ENCODE measurements at places on chromosomes 2 and 18. TPM values are rescaled to one million over a fixed set of nuclear protein-coding genes. Genes with fewer than 3 reads are reported as not detected.

DNA sequence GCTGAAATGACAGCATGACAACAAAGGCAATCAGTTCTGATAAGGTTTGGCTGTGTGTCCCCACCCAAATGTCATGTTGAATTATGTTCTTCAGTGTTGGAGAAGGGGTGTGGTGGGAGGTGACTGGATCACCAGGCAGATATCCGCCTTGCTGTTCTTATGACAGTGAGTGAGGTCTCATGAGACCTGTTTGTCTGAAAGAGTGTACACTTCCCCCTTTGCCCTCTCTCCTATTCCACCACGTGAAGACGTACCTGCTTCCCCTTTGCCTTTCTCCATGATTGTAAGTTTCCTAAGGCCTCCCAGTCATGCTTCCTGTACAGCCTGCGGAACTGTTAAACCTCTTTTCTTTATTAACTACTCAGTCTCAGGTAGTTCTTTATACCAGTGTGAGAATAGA is 553.0 kb downstream of the DCDC2C start:
- no peak for DNase-seq

- no peak for DNase-seq
Measured at GRCh38 chr18:62586781-62587487, 64.1 kb downstream of the ZCCHC2 start.

DNA sequence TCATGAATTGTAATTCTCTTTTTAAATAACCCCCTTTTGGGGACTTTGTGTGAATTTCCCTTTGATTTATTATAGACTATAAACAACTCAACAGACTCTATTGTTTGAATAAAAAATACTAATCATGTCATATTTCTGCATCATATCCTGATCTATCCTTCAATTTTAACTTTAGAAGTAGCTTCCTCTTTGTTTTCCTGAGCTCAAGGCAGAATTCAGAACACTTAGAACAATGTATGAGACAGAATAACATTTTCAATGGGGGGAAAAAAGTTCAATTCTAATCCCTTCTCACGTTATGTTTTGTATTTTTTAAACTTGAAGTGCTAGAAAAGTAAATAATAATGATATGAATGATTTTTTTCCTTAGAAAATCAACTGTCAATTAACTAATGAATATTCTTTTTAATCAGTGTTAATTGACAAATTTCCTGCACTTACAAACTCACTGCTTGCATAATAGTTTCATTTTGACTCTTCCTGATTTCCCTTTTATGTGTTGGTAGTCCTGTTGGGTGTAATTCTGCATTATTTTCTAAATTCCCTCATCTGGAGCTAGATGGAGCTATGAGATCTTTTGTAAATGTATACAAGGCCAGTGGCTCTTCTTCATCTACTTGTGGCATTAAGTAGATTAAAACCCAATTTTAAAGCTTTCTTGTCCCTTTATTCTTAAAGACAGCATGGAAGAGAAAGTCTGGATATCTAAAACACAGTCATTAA is 326.1 kb downstream of the PARD3B start:
- peak; percentile 86 for DNase-seq

DNA sequence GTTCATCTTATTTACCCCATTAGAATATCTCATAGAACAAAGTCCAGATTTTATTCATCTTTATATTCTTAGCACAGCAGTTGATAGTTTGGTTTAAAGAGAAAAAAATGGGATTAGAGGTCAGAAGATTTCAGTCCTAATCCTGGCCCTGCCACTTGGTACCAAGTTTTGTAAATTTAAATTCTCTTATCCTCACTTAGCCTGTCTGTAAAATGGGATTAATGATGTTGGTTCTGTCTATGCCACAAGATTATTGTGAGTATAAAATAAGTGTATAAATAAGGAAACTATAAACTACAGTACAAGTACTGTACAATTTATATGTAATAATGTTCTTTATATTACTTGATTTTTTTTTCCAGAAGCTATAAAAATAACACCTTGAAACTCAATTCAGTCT is 17.1 kb upstream of the DRC1 start:
- no peak for DNase-seq

GRCh38 chr2:109615637-109616144 is 1.5 kb downstream of the SOWAHC start:
- no peak for DNase-seq

DNA sequence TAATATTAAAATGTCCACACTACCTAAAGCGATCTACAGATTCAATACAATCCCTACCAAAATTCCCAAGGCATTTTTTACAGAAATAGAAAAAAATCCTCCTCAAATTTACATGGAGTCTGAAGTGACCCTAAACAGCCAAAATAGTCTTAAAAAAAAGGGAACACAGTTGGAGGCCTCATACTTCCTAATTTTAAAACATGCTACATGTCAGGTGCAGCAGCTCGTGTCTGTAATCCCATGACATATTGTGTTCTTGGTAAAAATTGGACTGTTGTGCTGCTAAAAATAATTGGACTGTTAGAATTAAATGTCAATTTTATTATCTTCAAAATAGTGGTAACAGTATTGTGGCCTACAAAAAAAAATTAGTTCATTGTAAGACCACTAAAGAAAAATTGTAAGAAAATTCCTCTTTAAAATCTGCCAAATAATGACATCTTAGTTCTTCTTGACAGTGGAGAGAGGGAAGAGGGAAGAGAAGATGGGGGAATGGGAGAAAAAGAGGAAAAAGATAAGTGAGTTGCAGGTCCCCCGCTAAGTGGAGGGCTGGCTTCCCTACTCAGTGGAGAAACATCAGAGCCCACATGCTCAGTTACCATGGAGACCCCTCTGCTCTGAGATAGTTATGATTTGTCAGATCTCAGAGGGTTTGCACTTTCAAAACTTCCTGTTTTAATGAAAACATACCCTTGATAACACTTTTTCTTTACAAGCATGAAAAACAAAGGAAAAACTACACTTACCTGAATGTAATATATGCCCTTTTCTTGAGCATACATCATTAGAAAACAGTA is 46.5 kb downstream of the UNC50 start:
- peak; percentile 52 for DNase-seq

DNA sequence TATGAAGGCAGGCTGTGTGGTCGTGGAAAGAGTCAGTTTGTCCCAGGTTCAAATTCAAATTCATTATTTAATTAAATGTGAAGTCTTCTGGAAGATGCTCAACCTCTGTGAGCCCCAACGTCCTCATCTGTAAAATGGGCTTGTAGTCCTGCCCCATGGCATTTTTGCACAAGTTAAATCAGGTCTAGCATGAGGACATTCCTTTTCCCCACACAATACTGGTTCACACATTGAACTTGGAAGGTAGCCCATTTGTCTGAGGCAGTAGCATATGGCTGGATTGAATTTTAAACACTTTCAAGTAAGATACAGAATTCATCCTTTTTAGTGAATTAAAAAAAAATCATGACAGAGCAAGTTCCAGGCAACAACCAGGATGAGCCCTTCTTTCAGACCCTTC is 665.4 kb upstream of the HS6ST1 start:
- no peak for DNase-seq

DNA sequence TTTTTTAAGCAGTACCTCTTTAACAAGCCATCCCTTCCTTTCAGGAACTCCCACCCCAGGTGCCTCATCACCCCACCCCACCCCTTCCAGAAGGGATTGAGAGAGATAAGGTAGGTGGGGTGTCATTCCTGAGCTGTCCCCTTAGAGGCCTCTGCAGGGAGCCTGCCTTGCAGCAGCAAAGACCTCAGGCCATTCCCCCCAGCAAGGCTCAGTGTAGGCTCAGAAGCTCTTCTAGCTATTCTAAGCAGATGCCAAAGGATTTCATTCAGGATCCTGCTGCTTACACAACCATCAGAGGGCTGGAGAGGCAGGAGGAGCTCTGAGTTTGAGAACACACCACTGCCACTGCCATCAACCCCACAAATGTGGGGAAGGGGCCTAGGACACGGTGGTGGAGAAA is 5.8 kb upstream of the FIGLA start:
- DNase-seq, result no peak

DNA sequence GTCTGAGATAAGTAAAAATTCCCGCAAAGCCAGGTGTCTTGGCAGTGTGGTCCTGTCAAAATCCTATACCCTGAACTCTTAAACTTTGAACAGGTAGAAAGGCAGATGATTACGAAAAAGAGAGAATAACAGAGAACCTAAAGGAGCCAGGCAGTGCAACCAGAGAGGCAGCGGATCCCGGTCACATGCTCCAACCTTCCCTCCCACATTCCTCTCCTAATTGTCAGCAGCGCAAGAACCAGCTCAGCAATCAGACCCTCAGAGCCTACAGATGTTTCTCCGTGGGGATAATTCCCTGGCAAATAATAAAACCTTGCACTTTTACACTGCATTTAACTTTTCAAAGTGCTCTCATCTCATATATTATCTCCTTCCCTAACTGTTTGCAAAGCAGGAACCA is 124.8 kb downstream of the EPHA4 start:
- no peak for DNase-seq

GRCh38 chr2:42328148-42328833 is 32.7 kb downstream of the COX7A2L start:
- DNase-seq, result peak; percentile 64

DNA sequence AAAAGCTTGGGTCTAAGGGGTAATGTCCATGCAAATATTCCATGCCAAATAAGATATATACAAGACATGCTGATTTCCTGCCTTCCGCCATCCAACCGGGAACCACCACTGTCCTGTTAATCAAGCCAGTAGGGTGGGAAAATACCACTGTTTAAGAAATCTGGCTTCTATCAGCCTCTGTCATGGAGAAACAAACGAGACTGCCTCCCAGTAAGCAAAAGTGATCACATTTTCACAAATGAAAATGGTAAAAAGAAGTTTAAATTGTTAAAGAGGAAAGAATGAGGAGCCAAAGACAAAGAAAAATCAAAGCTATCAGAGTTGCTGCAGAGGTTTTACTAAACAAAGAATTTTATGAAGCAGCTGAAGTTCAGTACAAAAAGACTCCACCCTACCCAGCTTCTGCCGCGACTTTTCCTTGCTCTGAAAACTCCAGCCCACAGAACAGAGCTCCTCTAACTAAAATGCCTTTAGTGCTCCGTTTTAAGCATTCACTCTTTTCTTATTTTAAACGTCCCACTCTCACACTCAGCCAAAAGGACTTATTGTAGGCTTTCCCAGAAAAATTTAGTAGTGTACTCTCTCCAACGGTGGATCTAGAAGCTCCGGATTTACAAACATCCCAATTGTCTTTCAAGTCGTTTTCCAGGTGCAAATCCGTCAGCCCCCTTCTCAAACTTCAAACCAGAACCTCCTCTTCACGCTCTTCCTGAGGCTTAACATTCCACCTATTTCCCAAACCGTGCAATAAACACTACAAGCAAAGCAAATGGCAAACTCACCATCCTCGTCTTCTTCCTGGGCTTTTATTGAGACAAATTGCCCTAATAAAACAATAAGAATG is 613 bp downstream of the COL5A2 start:
- peak; percentile 67 for DNase-seq

GRCh38 chr2:15311201-15311907 is 249.8 kb downstream of the NBAS start:
- no peak for DNase-seq

GRCh38 chr2:68594041-68594440 is 49.3 kb upstream of the PROKR1 start:
- DNase-seq, result no peak

DNA sequence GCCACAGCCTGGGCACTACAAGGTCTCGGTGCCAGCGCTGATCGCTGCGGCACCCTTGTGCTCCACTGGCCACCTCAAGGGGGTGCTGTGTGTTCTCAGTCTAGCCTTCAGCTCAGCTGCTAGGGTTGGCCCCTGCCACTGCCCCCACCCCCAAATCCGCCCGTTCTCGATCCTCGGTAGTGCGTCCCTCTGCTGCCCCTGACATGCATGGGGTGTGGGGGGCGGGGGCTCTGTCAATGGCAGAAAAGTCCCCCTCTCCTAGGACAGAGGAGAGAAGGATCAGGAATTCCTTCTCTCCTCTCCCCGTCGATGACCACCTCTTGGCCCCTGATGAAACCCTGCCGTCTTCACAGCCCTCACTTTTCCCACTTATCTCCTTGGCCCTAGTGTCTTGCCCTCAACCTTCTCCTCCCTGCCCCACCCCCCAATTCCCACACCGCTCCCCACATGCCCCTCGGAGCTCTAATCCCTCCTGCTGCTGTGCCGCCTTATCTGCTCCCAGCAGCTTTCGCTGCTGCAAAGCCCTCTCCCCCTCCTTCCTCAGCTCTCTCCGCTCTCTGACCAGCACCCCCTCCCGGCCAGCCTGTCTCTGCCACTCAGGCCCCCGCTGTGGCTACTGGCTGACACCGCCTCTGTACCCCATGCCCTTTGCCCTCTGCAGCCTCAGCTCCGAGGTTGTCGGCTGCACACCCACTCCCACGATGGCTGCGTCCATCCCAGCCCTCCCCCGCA is 4.3 kb upstream of the ASIC4 start:
- peak; percentile 64 for DNase-seq

- no peak for DNase-seq
Measured at GRCh38 chr18:62412231-62412979, 87.3 kb downstream of the TNFRSF11A start.

DNA sequence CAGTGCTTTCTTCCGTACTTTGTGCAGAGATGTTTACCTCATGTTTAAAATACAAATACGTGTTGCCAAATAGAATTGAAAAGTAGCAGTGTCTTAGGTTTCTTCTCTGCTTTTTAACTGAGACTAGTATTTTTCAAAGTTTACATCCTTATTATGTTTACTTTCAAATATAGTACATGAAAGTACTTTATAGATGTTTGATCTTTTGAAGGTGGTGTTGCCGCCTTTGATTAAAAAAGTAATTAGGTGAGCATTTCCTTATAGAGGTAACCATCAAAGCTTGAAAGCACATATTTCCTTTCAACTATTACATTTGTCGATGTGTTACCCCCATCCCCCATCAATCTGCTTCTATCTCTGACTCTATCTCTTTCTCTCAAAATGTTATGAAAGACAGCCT is 87.0 kb downstream of the CERS6 start:
- DNase-seq, result no peak

- DNase-seq, result no peak
Measured at GRCh38 chr2:127108090-127108523, 1.2 kb upstream of the BIN1 start.

DNA sequence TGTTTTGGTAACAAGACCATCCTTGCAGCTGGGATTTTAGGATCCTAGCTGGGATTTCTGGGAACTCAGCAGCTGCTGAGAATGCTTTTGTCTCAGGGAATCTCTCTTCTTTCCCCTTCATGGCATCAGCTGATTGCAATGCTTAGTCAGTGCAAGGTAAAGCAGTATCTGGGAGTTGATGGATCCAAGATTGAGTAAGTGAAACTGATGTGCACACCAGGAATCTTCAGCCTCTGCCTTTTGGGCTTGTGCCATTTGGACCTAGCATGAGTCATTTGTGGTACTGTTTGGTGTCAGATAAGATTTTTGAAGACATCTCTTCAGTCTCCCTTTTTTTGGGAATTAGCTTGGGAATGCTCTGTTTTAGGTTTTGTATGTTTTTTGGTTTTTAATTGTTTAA is 363.3 kb upstream of the TFPI start:
- no peak for DNase-seq

DNA sequence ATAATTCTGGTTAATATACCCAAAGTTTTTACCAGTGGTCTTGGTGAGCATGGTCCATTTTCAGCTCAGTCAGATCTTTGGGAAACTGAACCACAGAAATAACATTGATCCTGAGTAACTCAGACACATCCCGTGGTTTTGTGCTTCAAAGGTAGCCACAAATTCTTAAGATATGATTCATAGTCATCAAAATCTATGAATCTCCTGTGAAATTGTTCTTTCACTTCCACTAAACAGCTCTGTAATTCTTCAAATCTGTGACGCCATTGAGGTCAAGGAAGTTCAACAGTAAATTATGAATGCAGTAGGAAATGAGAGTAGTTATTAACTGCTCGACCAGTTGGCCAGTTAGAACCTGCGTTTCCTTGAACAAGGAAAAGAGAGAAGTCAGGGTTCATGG is 147.3 kb downstream of the IRS1 start:
- no peak for DNase-seq

SPATA3 gene
- not detected for total RNA-seq

PEX13 gene
- 44.9 TPM for total RNA-seq

All from dermis blood vessel endothelial cell (primary cell).